ENCODE measurements at places on chromosomes 7 and 10. TPM values are rescaled to one million over a fixed set of nuclear protein-coding genes. Genes with fewer than 3 reads are reported as not detected.

DNA sequence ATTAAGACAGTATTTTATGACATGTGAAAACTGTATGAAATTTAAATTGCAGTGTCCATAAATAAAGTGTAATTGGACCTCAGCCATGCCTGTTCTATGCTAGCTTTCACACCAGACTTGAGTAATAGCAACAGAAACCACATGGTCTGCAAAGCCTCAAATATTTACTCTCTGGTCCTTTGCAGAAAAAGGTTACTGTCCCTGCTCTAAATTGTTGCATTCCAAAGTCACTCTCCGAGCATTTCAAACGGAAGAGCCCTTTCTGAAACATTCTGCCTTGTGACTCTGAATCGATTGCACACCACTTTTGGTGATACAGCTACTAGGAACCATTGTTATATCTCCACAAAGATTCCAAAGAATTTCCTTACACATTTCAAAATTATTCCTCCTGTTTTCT is 81.0 kb upstream of the STK17A start:
- no peak for DNase-seq

- no peak for DNase-seq
Measured at GRCh38 chr7:90563286-90563685, 32.8 kb upstream of the CDK14 start.

Gene C10orf62
- total RNA-seq, result not detected

Gene ARL4A
- 21.2 TPM for total RNA-seq

DNA sequence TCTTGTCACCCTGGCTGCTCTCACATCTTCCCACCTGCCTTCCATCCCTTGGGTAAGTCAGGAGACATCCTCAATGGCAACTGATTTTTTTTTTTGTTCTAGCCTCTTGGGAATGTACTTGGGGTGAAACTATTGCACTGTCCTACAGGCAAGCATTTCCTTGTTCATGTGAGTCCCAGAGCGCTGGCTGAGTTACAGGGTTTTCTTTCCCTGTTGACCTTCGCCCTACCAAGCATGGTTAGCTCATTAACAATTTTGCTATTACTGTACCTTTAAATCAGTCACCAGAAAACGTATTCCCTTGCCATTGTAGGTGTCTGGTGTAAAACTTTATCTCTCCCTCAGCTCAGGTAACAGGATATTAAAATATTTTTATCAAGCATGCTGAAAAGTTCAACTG is 98.9 kb downstream of the PRLHR start:
- DNase-seq, result no peak

GRCh38 chr7:15130666-15131541 is 228.4 kb upstream of the DGKB start:
- no peak for DNase-seq

DNA sequence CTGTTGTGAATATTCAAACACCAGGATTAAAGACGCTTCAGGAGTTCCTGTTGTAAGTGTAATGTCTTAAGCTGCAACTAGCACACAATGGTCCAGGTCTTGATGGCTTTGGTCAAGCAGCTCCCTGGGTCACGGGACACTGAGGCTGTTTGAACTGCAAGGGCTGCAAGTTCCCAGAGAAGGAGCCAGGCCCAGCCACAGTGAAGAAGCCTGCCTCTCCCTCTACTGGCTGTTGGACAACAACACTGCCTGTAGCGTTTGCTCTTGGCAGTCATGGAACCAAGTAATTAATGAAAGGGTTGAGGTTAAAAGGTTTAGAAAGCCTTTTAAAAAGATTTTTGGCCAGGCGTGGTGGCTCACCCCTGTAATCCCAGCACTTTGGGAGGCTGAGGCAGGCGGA is 31.9 kb upstream of the GUSB start:
- no peak for DNase-seq

- DNase-seq, result no peak
Measured at GRCh38 chr10:4633186-4633585, 192.8 kb upstream of the AKR1E2 start.

DNA sequence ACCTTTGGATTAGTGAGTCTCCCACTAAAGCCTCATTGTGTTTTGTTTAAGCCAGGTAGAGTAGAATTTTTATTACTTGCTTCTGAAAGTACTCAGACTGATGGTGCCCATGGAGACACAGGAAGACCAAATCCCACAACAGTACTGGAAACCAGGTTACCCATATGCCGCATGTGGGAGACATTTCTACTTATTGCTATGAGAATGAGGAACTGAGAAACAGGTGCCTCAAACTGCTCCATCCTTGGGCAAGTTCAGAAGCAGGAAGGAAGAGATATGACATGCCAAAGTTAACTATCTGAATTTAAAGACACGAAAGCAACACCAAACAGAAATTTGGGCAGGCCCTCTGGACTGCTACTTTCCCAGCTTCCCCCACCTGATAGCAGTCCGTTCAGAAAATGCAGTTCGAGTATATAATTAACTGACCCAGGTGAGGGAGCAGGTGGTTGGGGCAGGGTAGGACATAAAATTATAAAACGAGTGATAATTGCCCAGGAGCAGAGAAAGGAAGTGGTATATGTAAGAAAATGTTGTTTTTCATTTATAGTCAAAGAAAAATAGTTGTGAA is 382.3 kb upstream of the MTPN start:
- DNase-seq, result no peak

DNA sequence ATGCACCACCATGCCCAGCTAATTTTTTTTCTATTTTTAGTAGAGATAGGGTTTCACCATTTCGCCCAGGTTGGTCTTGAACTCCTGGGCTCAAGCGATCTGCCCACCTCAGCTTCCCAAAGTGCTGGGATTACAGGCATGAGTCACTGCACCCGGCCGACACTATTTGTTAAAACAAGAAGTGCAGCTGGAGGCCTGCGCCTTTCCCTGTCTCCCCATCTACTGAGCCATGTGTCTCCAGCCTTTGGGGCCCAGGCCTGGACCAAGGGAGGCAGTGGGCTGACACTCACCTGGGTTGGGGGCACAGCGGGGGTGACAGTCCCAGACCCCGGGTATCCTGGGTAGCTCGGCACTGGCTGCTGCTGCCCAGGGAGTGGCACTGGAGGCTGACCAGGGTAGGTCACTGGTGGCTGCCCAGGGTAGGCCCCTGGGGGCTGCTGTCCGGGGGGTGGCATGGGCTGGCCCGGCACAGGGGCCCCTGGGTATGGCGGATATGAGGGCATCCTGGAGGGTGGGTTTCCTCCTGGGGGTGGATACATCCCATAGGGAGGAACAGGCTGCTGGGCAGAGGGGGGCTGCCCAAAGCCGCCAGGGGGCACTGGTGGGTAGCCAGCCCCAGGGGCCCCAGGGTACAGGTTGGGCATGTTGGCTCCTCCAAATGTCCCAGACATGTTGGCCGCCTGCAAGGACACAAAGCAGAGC is 36.3 kb downstream of the PLAC9 start:
- no peak for DNase-seq

DNA sequence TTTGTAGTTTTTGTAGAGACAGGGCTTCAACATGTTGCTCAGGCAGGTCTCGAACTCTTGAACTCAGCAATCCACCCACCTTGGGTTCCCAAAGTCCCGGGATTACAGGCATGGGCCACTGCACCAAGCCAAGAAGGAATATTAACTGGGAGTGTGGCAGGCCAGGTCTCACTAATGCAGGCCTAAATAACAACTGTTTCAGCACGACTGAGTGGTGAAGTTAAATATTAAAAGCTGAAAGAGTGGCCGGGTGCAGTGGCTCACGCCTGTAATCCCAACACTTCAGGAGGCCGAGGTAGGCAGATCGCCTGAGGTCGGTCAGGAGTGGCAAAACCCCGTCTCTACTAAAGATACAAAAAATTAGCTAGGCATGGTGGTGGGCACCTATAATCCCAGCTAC is 21.1 kb downstream of the CHUK start:
- DNase-seq, result no peak

DNA sequence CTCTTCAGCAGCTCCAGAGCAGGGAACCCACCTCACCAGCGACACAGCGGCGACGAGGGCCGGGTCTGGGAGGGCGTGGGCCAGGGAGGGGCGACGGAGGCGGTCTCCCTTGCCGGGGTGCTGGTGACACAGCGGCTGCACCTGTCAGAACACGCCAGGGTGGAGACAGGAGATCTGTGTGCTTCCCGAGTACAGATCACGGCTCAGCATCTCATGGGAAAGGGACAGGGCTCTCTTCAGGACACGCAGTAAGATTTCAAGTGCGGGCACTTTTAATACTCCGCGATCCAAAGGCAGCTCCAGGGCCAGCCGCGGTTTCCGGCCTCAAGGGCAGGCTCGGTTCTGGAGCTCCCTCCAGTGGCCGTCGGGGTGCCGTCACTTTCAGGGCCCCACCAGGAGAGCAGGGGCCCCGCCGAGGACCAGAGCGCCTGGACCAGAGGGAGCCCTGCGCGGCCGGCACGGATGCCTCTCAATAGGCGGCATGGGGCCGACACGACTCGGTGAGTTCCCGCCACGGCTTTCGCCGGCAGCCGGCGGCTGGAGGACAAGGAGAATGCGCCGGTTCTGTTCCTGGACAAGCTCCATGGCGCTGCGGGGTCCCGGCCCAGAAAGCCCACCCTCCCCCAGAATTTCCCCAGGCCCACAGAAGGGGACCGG is 21.4 kb downstream of the GPR146 start:
- DNase-seq, result peak; percentile 91

DNA sequence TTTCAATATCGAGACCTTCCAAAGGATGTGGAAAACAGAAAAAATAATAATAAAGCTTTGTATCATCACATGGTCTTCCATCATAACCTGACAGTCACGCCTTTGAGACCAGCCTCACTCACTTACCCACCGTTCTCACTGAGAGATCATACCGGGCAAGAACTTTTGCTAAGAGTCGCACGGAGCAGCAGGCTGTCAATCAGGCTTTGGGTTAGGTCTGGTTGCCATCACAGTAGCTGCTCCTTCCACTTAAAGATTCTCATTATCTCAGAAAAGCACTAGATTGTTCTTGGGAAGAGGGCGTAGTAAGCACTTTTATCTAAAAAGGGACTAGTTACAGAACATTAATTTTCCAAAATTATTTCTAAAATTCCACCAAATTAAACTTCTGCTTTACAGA is 2.0 kb downstream of the RELN start:
- DNase-seq, result no peak

- DNase-seq, result no peak
Measured at GRCh38 chr10:100101192-100102076, 19.8 kb upstream of the CPN1 start.

DNA sequence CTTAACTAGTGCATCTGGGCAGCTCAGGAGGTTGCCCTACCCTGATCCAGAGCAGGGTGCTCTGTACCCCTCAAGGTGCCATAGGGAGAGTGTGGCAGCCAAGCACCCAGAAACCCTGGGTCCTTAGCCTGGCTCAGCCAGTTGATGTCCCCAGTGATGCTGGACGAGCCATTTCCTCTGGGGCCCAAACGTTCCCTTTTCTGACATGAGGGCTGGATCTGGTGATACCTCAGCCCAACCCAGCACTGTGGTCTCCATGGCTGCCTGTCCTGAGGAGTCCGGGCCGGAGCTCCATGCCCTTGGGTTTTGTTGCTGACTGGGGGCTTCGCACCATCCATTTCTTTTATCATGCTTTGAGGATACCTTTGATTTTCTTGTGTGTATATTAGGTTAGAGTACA is 87.9 kb upstream of the IKZF1 start:
- DNase-seq, result no peak

Gene TLX1
- total RNA-seq, result not detected

Gene COBL
- 17.0 TPM for total RNA-seq

Gene SFTPD
- total RNA-seq, result 0.36 TPM

DNA sequence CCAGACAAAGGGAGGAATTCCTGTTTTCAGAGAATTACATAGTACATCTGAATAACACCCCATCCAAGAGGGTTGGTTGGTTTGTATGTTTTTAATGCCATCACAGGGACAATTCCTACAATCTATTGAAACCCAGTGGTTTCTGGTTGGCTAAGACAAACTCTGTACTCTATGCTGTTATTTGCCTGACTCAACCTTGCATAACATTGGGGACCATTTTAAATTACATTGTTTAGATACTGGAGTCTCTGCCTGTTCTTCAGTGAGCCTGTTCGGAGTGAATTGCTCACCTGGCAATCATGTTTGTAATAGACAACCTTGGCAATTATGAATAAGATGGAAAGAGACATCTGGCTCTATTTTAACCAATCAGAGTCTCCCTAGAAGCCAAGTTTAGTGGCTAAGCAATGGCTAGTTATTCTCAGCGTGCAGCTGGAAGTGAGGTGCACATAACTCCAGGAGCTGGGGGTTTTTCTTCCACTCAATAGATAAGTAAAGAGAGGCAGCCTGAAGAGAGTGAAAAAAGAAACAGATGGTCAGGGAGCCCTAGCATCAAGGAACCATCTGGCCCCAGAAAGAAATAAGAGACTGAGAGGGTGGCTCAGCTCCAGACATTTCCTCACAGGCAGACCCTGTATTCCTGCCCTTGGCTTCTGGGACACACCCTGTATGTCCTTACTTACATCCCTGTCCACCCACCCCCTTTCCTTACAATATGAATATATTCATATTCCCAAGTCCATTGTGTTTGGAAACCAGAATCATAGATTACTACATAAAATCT is 21.2 kb upstream of the SLC35G1 start:
- DNase-seq, result no peak

DNA sequence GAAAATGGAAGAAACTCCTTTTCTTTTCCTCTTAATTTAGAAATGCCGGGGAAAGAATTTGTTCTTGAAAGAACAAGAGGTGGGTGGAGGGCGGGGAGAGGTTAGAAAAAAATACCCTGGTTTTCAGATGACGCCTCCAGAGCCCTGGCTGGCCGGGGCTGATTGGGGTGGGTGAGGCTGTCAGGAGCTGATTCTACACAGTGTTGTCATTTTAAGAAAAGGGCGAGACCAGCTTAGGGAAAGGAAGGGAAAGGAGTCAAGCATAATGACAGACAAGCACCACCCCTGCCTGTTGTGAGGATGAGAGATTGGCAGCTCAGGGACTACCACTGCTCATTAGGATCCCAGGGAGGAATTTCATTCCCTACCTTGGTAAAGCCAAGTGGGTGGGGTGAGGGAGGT is 9.9 kb upstream of the FAM180A start:
- DNase-seq, result peak; percentile 65

- DNase-seq, result no peak
Measured at GRCh38 chr7:74284781-74285259, 4.4 kb upstream of the CLIP2 start.

- DNase-seq, result no peak
Measured at GRCh38 chr7:73865738-73866445, 4.9 kb downstream of the TMEM270 start.

DNA sequence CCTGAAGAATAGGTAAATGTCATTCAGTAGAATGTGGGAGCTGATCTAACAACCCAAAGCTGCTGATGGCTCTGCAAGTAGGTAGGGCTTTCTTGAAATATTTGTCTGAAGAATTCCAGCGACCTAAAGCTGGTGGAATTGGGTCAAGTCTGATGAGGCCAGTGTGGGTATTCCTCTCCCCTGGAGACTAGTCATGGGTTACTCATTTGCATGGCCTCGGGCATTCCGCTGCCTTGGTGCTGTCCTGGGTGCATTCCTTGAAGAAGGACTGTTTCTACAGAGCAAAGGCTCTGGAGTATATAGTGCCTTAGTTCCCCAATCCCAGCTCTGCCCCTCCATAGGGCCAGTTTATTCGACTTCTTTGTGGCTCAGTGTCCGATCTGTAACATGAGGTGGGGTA is 19.2 kb downstream of the PDK4 start:
- no peak for DNase-seq
